ENCODE measurements at places on chromosomes 6 and 20. TPM values are rescaled to one million over a fixed set of nuclear protein-coding genes. Genes with fewer than 3 reads are reported as not detected.

Gene AURKA
- total RNA-seq = 106 TPM

Gene RWDD1
- total RNA-seq = 31.6 TPM

Gene FAM110A
- total RNA-seq = 5.1 TPM

Gene FKBP5
- 154 TPM for total RNA-seq

Gene C6orf132
- total RNA-seq = 2.8 TPM

Gene SLC32A1
- not detected for total RNA-seq

Gene CGA
- 0.56 TPM for total RNA-seq

Gene SIRPA
- 22.5 TPM for total RNA-seq

Gene KCNK15
- total RNA-seq = 0.62 TPM

Gene L3MBTL3
- total RNA-seq = 3.0 TPM

Gene RFX6
- not detected for total RNA-seq

Gene SIRPB1
- total RNA-seq = 0.47 TPM

Gene CCN5
- 34.3 TPM for total RNA-seq

Gene C6orf58
- 0.09 TPM for total RNA-seq

Gene RIMS4
- 2.4 TPM for total RNA-seq

Gene OGFRL1
- total RNA-seq = 6.9 TPM

Gene NFATC2
- total RNA-seq = 7.7 TPM

Gene COX4I2
- not detected for total RNA-seq

Gene RALGAPB
- total RNA-seq = 22.6 TPM

Gene GSTA3
- not detected for total RNA-seq

Gene LGSN
- total RNA-seq = 1.9 TPM

Gene MAN1A1
- 0.03 TPM for total RNA-seq

Gene MAS1
- total RNA-seq = not detected

Gene HTR1E
- total RNA-seq = not detected

Gene CFAP61
- 0.44 TPM for total RNA-seq

Gene CCDC167
- 42.2 TPM for total RNA-seq

Gene CPXM1
- total RNA-seq = 0.04 TPM

Gene BIRC7
- total RNA-seq = 2.4 TPM

Gene SNPH
- total RNA-seq = 3.1 TPM

Gene ARMC2
- 2.0 TPM for total RNA-seq

Gene IMPG1
- total RNA-seq = not detected

Gene ZNF184
- 2.6 TPM for total RNA-seq

Gene CCDC170
- total RNA-seq = 0.07 TPM

Gene UBE2J1
- 16.0 TPM for total RNA-seq

Gene CRISP3
- total RNA-seq = not detected

Gene CAGE1
- 0.04 TPM for total RNA-seq

Gene NKX2-2
- not detected for total RNA-seq

Gene TSBP1
- total RNA-seq = not detected

Gene PRSS16
- total RNA-seq = 3.3 TPM

Gene MOG
- not detected for total RNA-seq
